ENCODE measurements at places on chromosomes 4 and X. TPM values are rescaled to one million over a fixed set of nuclear protein-coding genes. Genes with fewer than 3 reads are reported as not detected.

LNX1 gene
- total RNA-seq = not detected

GRCh38 chr4:143406523-143406922 lies 69.8 kb downstream of the GAB1 start:
- no peak for DNase-seq

DNA sequence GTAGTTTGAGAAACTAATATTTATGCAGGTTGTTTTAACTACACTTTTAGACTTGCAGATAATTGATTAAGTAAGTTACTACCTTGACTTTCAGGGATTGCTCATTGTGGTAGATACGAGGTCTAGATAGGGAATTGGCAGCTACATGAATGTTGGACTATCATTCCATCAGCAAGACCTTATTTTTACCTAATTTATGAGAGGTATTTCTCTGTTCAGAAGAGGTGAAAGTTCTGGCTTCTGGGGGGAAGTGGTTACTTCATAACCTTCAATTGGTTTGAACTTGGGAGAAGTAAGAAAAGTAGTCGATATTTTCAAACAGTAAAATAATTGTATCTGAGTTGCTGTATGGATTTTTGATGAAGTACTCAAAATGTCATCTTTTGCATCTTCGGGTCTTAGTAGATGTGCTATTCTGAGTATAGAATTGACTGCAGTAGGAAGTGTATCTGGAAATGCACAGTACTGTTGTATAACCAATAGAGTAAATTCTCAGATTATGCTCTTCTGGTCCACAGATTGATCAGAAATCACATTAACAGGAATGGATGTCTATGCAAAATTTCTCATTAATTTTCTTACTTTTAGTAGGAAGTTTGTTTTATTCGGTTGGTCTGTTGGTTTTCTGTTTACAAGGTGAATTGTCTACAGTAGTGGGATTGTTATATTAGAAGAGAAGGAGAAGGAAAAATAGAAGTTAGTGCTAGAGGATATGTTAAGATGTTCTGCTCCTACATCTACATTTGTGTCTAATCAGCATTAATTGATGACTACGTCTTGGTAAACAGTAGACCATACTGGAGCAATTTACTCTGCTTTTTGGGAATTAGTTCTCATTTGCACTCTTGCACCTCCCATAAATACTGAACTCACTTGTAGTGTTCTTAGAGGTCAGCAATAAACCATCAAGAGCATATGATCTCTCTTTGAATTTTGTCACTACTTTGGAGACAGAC lies 3.0 kb downstream of the NFKB1 start:
- peak; percentile 54 for DNase-seq

SLC7A11 gene
- total RNA-seq = 1.8 TPM

DNA sequence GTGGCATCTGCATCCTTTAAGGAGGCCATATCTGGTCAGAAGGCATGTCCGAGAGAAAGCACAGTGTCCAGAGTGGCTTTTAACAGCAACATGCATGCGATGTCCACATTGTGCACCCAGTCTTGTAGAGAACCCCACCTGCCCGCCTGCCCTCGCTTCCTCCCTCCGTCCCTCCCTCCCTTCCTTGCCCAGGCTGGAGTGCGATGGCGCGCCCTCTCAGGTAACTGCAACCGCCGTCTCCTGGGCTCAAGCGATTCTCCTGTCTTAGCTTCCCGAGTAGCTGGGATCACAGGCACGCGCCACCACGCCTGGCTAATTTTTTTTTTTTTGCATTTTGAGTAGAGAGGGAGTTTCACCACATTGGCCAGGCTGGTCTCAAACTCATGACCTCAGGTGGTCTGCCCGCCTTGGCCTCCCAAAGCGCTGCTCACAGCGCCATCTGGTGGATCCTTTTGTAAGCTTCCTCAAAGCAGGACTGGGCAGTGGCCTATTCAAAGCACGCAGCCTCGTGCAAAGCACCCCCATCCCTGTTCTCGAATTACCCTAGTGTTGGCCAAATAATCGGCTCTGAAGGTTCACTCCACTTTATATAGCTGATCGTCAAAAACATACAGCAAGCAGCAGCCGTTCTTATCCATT lies 15.0 kb downstream of the BRCC3 start:
- peak; percentile 78 for DNase-seq

DNA sequence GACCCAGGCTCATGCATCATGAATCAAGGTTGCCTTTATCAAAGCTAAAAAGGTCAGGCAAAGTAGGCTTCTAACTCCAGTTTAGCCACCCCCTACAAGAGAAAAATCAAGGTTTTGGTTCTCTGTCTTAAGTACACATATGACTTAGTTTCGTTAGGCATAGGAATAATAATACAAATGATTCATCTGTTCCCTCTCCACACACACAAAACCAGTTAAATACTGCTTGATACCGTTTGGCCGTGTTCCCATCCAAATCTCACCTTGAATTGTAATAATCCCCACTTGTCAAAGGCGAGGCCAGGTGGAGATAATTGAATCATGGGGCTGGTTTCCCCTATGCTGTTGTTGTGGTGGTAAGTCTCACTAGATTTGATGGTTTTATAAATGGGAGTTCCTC lies 226.2 kb downstream of the HS6ST2 start:
- no peak for DNase-seq

MSANTD1 gene
- 0.62 TPM for total RNA-seq

GRCh38 chrX:149060921-149061320 lies 444.2 kb downstream of the IDS start:
- no peak for DNase-seq

ZIC3 gene
- not detected for total RNA-seq

DNA sequence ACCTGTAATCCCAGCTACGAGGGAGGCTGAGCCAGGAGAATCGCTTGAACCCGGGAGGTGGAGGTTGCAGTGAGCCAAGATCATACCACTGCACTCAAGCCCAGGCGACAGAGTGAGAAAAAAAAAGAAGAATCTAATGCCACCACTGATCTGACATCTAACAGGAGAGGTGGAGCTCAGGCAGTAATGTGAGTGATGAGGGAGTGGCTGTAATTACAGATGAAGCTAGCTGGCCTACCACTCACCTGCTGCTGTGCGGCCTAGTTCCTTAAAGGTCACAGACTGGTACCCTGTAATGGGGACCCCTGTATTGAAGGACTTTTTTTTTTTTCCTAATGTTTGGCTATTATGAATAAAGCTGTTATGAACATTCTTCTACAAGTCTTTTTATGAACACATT lies 25.3 kb upstream of the GABRE start:
- DNase-seq = no peak

DNA sequence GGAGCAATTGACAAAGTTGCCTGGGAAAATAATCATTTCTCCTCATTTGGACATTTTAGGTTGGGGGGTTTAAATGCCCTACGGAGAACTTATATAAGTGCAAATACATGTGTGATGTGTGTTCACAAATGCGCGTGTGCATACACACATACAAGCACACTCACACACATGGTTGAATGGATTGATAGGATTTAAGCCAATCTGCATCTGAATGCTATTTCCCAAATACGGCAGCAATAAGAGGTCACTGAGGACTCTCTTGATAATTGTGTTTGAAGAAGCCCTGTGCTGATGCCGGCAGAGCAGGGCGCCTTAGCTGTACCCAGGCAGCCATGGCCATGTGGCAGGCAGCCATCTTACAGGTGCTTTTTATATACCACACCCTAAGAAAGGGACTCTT lies 165.3 kb upstream of the LEF1 start:
- no peak for DNase-seq

DNA sequence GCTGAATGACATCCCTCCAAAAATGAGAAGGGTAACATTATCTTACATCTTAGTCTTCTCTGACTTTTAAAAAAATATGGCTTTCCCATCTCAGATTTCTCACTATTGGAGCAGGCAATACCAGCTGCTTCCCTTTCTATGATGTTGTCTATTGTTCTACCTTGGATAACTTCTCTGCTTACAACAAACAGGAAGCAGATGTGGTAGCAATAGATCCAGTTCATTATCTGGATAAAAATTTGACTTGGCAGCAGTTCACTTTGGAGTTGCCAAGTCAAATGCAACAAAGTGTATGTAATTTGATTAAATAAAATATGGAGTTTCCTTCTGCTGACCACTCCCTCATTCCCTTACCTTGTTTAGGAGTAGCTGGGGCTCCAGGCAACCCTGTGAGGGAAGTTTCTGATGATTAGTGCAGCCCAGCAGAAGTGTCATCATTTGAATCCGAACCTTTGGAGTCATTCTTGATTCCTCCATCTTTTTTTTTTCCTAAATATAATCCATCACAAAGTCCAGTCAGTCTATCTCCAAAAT lies 72.0 kb upstream of the GPRIN3 start:
- DNase-seq = no peak

RAB40AL gene
- 0.26 TPM for total RNA-seq

DNA sequence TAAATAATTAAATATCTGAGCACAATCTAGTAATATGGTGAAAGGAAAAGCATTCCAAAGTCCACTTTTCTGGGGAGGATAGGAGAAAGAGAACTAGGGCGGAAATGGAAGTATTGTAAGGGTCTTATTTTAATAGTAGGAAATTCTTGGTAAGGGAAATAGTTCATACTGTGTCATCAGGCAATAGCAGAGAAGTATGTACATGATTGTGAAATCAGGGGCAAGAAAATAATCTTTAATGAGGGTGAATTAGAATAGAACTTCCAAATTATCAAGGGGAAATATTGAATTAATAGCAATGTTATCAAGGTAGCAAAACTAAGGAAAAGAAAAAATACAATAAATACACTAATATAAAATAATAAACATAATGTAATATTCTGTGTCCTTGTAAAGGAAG lies 14.8 kb downstream of the GIMD1 start:
- DNase-seq = no peak

USP38 gene
- 28.7 TPM for total RNA-seq

MAOA gene
- total RNA-seq = 1.8 TPM

DNA sequence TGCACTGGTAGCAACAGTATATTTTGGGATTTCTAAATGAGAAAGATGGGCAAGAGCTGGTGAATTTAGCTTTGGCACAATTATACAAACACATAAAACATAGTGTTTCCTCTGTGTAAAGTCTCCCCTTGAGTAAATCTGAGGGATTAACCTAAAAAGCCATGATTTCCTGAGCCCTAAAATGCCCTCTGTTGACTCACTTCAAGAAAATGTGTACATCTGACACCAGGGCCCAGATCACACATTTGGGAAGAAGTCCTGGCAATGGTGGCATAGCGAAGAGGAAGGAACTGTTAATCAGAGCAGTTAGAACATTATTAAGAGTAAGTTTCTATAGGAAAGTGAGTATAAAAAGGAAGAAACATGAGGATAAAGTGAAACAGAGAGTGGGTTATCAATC lies 338.5 kb downstream of the SPOCK3 start:
- no peak for DNase-seq

DNA sequence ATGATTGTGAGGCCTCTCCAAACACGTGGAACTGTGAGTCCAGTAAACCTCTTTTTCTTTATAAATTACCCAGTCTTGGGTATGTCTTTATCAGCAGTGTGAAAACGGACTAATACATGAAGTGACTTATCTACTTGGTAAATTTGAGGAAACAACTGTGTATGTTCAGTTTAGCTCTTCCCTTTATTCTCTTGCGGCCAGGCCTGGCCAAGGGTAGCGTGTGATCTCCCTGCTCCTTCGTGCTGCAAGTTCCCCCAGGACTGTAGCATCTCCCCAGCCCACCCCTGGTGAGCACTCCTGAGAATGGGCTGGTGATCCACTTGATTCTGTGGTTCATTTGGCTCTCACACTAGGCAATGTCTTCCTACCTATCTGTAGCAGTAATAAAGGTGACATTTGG lies 53.2 kb upstream of the CHRNA9 start:
- DNase-seq = no peak

HTN1 gene
- total RNA-seq = not detected

DNA sequence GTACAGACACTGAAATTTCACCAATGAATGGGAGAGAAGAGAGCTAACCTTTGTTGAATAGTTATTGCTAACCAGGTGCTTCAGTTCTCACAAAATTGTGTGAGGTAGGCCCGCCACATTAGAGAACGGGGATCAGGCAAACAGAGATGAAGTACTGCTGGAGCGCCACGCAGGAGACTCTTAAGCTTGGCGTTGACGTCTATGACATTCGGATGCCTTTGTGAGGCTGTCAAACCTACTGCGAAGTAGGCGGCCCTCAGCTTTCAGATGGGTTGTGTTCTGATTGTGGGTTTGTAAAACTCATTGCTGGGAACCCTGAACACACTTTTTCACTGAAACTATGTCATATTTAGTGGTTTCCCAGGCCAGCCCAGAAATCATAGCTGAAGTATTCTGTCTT lies 173.6 kb downstream of the CBR4 start:
- no peak for DNase-seq

DNA sequence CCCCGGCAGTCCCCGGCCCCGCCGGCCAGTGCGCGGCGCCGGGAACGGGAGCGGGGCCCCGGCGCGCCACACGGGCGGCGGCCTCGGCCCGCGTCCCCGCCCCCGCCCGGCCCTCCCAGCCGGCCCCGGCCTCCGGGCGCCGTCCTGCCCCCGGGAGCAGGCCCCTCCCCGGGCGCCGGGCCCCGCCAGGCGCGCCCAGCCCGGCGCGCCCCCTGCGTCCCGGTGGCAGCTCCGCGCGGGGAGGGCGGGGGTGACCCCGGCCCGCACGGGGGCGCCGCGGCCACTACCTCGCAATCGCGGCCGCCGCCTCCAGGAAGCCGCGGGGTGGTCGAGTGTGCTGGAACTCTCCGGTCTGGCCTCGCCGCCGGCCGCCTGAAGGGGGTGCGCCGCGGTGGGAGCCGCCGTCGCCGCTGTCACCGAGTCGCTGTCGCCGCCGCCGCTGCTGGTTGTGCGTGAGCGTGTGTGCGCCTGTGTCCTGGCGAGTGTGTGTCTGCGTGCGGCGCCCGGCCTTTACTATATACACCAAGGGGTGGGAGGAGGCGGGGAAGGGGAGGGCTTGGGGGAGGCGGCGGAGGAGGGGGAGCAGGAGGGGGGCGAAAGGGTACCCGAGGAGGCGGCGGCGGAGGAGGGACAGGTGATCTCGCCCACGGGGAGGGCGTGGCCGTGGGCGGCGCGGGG lies at the start of gene RAI2:
TSS of gene RAI2 (minus strand) at position 488 of the 678 bp plus-strand sequence. CDS start 59,288 bp downstream, outside the sequence.
- DNase-seq = peak; percentile 56

DNA sequence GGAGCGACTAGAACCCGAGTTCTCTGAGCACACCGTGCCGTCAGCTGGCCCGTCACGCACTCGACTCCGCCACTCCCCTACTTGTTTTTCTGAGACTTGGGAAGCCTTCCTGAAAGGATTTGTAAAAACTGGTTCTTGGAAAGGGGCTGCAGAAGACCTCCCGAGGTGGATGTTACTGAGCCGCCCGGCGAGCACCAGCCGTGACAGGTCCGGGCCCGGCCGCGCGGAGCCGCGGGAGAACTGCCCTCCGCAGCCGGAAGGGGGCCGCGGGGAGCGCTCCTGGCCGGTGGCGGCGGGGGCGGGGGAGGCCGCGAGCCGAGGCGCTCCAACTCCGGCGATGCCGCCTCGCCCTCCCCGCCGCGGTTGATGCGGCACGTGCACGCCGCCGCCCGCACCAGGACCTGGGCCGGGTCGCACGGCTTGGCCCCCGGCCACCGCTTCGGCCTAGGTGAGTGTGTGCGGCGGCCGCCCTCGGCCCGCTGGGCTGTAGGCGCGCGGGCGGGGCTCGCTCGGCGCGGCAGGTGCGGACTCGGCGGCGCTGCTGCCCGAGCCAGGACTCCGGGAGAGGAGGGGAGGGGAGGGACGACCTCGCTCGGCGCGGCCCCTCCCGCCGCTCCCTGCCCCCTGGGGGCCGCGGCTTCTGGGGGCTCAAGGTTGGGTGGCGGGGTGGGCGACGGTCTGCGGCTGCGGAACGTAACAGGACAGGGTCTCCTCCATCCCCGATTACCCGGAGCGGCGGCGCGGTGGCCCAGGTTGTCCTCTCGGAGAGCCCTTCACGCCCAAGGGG lies 1.7 kb downstream of the SPRY1 start:
- DNase-seq = peak; percentile 93

GRCh38 chr4:189974056-189974455 lies 33.4 kb downstream of the FRG1 start:
- DNase-seq = no peak

GRCh38 chrX:24920769-24921168 lies 95.0 kb downstream of the ARX start:
- no peak for DNase-seq
